Stimulated activated CD4-positive, alpha-beta T cell treated with anti-CD3 and anti-CD28 coated beads, Interleukin-15, amount 100 ng/mL, for 48 hours (primary cell): ENCODE measurements at places on chromosomes 2 and 18.
A peak's percentile ranks its signal among the peaks of the same experiment; 100 is the strongest.

DNA sequence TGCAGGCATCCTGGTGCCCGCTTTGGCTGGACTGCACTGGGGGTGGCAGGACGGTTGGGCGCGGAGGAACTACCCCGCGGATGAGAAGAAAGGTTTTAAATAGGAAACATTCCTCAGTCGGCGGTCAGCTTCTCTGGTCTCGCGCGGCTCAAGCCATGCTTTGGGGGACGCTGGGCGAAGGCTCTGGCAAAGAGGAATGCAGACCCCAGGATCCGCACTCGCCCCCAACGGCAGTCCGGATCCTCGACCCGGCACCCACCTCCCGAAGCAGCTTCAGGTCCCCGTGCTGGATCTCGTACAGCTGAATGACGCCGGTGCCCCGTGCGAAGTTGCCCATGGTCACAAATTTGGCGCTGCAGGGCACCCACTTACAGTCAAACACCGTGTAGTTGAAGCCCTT is 686 bp upstream of the PNO1 start:
- DNase-seq, result no peak

GRCh38 chr18:49898421-49898820 is 85.1 kb upstream of the ACAA2 start:
- DNase-seq, result peak; percentile 48

GRCh38 chr2:162694266-162694665 is 144.3 kb downstream of the KCNH7 start:
- DNase-seq, result no peak

- no peak for DNase-seq
Observed at GRCh38 chr2:42601076-42601475, 32.6 kb downstream of the MTA3 start.

DNA sequence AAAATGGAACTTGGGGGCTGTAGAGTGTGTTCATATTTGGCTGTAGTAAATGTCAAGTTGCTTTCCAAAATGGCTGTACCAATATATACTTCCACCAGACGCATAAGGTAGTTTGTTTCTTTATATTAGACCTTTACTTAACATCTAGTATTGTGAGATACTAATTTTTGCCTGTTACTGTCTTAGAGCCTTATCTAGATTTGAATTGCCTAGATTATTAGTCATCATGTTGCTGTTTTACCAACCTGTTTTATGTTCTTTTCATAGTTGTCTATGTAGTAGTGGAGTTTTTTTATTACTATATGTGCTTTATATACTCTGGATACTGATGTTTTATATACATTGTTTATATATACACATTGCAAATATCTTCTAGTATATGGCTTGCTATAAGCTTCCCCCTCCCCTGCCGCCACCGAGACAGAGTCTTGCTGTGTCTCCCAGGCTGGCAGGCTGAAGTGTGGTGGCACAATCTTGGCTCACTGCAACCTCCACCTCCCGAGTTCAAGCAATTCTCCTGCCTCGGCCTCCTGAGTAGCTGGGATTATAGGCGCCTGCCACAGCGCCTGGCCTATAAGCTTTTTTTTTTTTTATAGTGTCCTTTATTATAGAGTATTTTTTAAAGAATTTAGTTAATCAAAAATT is 18.9 kb downstream of the SLC39A10 start:
- DNase-seq, result no peak

GRCh38 chr2:149169656-149170055 is 131.2 kb downstream of the LYPD6B start:
- DNase-seq, result no peak

- no peak for DNase-seq
Observed at GRCh38 chr18:70469916-70470315, 181.1 kb downstream of the SOCS6 start.

GRCh38 chr18:74497778-74498177 is 1.6 kb downstream of the CNDP2 start:
- DNase-seq, result no peak

- no peak for DNase-seq
Observed at GRCh38 chr2:75268112-75268511, 68.8 kb upstream of the TACR1 start.

- DNase-seq, result no peak
Observed at GRCh38 chr2:215521031-215521430, 85.2 kb upstream of the FN1 start.

GRCh38 chr2:240021488-240022104 is 3.5 kb downstream of the NDUFA10 start:
- peak; percentile 58 for DNase-seq

GRCh38 chr2:160916300-160916699 is 243.9 kb upstream of the TANK start:
- no peak for DNase-seq
